BE2C (cell line): ENCODE measurements at places on chromosomes 1 and 21.

DNA sequence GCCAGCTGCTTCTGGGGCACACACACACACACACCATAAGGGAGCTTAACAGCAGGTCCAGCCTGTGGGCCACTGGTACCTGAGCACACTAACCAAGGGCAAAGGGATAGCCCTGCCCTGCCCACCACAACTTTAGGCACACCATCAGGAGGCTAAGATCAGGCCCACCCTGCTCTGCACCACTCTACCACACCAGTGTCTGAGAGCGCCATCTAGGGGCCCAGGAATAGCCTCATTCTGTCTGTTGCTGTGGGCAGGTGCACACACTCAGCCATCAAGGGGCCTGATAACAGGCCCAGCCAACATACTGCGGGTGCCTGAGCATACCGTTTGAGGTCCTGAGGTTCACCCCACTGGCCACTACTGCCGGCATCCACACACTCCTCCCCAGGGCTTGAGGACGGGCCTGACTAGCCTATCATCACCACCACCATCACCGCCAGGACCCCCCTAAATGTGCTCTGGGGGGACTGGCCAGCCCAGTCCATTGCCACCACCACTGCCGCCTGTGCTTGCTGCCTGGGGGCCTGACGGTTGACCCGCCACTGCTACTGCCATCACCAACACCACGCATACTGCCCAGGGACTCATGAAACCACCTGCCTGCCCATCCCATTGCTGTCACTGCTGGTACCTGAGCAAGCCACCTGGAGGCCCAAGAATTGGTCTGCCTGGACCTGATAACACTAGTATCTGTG is 31.3 kb downstream of the NSL1 start:
- DNase-seq, result peak; percentile 48

DNA sequence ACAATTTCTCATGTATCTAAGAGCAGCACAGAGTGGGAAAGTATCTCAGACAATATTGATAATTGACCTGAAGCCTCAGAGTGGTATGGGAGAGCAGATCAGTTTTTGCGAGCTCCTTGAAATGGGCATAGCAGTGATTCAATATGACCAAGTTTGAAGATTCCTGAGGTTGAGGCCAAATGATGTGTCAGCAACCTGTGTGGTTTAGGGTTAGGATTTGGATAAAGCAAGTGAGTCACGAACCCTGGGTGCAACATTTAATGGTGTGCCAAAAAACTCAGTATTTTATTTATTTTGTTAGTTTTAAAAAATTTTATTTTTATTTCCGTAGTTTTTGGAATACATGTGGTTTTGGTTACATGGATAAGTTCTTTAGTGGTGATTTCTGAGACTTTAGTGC is 92.5 kb upstream of the C21orf91 start:
- no peak for DNase-seq

DNA sequence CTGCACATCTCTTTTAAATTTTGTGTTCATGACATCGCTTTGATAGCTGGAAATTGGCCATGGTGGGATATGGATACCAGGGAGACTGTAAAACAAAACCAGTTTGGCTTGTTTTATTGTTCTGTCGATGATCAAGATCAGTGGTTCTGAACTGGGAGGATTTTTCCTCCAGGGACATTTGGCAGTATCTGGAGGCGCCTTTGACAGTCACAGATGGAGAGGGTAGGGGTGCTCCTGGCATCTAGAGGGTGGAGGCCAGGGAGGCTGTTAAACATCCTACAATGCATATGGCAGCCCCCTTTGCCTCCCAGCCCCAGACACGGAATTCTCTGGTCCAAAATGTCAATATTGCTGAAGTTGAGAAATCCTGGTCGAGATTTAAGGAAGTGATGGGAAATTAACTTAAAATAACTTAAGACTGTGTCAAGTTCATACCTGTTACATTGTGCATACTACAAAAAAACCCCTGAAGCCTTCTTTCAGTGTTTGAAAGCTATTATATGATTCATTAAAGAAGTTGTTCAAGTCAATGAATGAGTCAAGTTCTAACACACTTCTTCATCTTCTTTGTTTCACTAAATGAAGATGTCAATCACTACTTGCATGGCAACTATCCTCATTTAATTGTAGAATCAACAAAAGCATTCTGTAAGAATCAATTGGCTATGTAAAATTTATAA is 150.9 kb downstream of the KCNJ6 start:
- no peak for DNase-seq

DNA sequence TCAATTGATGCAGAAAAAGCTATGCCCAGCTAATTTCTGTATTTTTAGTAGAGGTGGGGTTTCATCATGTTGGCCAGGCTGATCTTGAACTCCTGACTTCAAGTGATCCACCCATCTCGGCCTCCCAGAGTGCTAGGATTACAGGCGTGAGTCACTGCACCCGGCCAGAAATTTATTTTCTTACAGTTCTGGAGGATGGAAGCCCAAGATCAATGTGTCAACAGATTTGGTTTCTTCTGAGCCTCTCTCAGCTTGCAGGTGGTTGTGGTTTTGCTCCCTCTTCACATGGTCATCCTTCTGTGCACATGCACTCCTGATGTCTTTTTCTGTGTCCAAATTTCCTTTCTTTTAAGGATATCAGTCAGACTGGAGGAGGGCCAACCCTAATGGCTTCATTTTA is 35.6 kb downstream of the SHCBP1L start:
- no peak for DNase-seq

- no peak for DNase-seq
Measured at GRCh38 chr1:23645338-23645737, 46.3 kb upstream of the RPL11 start.

DNA sequence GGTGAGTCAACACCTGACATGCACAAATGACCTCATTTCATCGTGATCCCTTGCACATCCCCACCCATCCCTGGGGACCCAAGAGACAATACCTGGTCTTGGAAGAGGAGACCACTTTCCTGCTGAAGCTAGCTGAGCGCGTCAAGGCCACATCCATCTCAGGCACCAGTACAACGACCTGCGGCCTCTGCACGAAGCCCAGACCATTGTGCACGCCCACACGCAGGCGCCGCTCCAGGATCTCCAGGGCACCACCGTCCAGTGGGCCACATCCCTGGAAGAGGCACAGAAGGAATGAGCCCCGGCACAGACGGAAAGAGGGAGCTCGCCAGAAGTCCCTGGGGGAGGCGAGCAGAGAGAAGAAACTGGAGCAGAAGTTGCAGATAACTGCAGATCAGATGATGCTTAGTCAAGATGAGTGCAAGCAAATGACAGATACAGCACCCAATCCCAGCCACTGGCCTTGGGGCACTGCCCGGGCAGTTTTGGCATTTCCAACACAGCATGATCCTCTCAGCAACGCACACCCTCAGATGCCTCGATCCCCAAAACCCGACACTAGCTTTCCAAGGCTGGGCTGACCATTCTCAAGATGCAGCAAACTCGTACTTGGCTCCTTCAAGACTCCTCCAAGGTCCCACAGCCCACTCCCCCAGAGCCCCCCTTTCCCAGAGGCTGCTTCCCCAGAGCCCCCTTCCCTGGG is 44.1 kb downstream of the NPHP4 start:
- DNase-seq, result no peak

DNA sequence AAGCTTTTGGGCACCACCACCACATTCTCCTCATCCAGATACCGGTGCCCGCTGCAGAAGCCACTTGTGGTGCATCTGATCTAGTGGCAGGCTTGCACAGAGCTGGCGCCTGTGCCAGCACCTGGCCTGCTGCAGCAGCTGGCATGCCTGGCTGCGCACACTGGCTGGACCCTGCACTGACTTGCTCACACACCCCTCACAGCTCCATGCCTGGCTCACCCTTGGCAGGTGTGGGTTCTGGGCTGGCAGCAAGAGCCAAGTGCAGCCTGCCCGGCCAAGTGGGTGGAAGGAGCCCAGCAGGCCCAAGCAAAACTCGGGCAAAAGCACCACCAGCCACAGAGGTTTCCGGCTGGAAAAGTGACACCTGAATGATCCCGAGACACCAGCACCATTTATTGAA is 315.7 kb upstream of the RRP15 start:
- DNase-seq, result no peak

DNA sequence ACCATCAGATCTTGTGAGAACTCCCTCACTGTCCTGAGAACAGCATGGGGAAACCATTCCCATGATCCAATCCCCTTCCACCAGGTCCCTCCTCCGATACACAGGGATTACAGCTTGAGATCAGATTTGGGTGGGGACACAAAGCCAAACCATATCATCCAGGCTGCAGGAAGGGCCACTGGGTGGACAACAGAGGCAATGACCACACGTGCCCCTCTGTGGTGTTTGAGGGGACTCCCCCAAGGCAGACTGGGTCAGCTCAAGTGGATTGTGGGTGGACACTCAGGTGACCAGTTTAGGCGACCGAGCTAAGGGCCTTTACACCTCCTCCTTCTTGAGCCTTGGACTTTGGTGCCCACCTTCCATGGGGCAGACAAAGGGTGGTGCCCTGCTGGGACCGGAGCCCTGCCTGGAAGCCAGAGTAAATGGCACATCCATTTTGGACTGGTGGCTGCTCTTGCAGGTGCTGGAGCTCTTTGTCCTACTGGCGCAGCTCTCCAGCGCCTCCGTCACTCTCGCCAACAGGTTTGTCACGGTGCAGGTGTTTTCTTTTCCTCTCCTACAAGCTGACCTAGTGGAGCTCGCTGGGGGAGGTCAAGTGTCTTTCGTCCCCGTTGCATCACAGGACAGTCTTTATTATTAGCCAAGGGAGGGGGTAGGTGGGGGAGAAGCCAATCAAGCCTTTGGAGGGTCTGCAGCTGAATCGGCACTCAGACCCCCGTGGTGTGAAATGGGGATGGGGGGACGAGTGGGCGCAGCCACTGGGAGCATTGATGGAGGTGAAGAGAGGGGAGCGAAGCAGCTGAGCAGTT is 37.6 kb downstream of the CRYAA start:
- no peak for DNase-seq

- peak; percentile 16 for DNase-seq
Measured at GRCh38 chr1:116919802-116920201, 10.1 kb downstream of the PTGFRN start.

DNA sequence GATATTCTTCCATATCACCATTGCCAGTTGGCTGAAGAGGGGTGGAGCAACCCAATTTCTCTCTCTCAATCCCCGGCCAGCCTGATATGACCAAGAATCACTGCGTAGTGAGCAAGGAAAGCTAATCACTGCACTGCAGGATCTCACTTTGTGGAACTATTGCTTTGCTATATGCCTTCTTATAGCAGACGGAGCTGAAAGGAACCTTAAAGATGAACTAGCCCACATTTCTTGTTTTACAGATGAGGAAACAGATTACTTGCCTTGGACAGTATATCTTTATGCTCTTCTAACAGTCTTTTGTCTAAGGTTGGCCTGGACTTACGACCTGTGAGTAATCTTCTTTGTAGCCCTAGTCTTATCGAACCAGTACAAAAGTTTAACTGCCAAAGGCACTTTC is 7.6 kb downstream of the APOBEC4 start:
- no peak for DNase-seq

DNA sequence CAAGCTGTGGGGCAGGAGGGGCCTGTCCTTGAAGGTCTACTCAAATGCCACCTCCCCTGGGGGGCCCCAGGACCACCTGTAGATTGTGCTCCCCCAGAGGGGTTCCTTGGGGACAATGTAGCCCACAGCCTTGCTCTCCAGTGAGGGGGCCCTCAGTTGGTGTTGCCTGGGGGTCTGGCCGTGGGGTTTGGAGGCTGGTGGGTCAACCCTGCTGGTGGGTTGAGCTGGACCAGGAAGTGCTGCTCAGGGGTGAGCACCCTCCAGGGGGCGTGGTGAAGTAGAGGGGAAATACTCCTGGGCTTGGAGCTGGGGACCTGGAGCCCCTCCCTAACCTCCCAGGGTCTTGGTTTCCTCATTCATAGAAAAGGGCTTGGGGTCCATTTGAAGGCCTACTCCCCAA is 143.6 kb upstream of the WNT4 start:
- DNase-seq, result no peak

DNA sequence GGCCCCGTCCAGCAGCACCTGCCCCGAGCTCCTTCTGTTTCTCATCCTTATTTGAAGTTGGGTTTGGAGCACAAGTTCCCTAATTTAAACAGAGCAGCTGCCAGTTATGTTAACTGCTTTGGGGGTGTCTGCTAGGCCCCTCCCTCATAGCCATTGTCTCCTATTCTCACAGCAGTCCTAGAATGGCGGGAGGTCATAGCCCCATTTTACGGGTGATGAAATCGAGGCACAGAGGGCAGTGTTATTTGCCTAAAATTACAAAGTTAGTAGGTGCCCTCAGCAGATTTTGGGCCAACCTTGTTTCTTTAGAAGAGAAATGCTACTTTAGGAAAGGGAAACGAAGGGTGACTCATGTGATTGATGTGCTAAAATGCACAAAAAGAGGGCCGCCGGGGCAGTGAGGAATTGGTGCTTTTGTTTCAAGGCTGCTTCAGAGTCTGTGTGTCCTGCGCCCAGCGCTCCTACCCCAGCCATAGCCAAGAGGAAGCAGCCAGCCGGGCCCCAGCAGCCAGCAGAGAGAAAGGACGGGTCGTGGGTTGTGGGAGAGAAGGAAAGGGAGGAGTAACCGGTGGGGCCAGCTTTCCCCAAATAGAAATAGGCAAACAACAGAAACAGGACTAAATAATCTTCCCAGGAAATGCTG is 13.0 kb downstream of the VANGL1 start:
- no peak for DNase-seq

GRCh38 chr1:218938259-218938658 is 235.4 kb upstream of the LYPLAL1 start:
- no peak for DNase-seq

DNA sequence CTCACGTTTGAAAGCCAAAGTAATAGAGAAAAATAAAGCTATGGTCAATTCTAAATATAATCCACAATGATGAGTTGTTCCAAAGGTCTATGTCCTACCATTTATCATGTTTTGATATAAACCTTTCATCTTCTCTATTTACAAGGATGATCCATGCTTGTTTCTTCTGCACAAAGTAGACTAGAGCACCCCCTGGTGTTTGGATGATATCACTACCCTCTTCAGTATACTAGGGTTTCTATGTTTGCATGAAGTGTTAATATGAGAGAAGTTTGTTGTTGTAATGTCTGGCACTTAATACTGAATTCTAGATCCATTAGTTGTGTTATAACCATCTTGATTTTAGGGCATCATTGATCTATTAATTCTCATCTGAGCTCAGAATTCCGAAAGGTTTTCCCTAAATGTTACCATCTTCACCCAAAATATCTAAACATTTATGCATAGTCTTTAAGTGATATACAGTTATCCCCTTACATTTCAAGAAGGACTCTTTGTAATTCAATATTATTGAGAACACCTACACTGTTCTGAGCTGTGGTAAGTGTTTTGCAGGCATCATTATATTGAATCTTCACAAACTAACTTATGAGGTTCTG is 21.1 kb downstream of the CLDN8 start:
- peak; percentile 30 for DNase-seq
